Neural crest cell (in vitro differentiated cells): ENCODE measurements at places on chromosomes 3 and 15.
A peak's percentile ranks its signal among the peaks of the same experiment; 100 is the strongest.

DNA sequence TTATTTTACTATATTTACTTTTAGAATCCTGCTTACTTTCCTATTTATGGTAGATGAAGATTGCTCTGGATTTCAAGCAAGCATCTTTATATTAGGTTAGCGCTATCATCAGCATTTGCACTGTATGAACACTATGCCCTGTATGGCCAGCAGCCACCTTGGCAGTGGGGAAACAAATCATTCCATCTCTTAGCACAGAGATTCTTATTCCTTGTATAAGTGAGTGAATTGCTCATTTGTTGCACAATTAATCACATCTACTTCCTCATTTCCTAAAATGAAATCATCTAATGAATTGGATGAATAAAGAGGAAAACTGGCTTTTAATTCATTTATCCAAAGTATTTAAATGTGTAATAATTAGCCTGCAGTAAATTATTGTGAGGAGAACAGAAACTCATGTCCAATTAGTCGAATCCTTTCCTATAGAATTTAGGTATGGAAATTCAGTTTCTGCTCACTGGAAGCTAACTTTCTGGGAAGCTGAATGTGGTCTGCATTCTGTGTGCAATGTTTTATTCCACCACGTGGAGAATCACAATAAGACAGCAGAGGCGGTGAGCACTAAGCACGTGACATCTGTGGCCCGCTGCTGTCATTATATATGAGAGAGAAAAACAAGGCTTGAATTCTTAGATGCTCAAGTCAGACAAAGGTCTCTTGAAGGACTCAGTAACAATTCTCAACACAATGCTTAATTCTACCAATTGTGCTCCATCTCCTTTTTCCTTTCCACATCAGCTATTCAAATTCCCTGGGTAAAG is 93.4 kb downstream of the PEX5L start:
- no peak for DNase-seq

DNA sequence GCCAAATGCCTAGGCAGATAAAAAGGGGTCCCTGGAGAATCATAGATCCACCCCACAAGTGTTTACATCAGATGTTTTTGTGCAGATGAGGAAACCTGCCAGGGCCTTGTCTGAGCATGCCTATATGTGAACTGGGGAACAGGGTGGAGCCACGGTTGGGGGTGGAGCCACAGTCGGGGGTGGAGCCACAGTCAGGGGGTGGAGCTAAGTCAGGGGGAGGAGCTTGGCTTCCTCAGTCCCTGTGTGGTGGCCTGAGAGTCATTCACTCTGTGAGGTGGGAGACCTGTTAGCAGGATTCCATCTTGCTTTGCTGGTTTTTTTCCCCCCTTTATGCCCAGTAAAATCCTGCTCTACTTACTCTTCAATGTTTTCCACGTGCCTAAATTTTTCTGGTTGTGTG is 57.8 kb upstream of the TGFBR2 start:
- DNase-seq: peak; percentile 10

DNA sequence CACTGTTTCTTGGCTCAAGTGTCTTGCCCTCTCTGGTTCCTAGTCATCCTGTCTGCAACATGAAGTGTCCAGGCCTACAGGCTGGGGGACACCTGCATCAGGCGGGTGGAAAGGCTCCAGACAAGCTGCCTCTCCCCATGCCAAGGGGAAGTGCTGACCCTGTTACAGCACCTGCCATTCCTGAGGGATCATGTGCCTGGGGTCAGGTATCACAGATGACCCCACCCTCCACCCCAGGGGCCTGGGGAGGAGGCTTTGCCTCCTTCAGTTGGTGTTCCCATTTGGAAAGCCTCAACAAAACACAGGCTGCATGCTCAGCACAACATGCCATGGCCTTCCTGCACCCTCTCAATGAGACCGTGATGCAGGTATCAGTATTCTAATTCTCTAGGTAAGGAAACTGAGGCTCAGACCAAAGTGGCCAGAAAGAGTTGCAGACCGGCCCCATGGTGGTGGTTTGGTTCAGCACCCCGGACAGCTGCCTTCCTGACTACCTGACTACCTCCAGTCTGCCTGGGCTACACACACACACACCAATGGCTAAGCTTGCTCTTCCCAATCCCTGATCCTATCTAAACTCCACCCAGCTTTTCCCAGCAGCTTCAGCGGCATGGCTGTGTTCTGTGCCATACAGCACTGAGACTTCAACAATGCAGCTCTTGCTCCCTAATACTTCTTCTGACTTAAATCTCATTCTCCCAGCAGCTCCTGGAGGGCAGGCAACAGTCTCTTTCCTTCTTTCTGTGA is 69.7 kb upstream of the LINGO1 start:
- DNase-seq: peak; percentile 29

DNA sequence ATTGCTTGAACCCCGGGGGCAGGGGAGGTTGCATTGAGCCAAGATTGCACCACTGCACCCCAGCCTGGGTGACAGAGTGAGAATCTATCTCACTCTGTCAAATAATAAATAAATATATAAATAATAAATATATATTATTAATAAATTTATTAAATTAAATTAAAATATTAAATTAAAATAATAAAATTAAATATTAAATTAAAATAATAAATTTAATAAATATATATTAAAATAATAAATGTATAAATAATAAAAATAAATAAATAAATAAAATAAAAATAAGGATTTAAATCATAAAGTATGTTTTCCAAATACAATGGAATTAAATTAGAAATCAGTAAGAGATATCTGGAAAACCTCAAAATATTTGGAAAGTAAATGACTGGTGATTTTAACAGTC is 43.3 kb downstream of the ATOSA start:
- DNase-seq: no peak

DNA sequence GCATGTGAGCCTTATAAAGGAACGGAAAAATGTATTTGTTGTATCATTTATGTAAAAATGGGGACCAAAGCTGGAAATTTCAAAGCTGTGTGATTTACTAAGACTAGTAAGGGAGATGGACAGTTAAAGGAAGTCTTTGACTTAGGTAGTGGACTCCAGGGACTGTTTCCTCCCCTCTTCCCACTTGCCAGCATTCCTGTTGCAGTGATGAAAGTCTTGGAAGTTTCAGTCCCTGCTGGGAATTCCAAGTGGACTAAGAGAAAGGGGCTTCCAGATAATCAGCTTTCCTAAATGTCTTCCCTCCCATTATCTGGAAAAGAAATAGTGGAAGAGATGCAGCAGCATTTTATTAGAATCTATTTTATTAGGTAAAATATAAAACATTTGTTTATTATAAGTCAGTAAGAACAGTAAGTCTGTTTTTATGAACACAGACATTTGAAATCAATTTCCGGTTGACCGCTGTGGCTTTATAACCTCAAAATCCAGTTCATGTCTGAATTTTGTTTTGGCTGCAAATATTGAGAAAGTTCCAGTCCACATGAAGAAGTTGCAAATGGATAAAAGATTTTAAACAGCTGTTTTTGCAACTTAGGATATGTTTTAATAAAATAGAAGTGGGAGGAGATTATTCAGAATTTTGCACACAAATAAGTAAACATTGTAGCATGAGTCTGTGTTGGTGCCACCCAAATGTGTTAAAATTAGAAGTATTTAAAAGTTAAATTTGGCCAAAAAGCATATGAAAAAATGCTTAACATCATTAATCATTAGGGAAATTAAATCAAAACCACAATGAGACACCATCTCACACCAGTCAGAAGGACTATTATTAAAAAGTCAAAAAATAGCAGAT is 141.8 kb downstream of the IL20RB start:
- DNase-seq: no peak
